ENCODE measurements at places on chromosomes 7 and 10.
A peak's percentile ranks its signal among the peaks of the same experiment; 100 is the strongest.

- DNase-seq, result no peak
Measured at GRCh38 chr7:159116581-159117339, 27.9 kb downstream of the VIPR2 start.

DNA sequence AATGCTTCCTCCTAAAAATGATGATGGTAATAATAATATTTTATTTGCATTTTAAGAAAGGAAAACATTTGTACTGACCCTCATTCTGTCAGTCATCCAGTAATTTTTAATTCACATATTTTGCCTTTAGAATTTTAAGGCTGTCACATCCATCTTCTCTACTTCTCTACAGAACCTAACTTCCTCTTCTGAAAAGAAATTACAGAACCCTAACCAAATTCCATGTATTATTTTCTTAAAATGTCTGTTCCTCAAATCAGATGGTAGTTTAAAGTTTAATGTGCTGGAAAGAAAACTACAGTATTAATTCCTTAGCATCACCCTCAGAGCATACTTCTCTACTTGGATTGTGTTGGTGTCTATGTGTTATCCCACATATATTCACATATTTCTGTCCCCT is 9.0 kb downstream of the PIK3CG start:
- no peak for DNase-seq

GRCh38 chr7:99693427-99694200 is 13.8 kb upstream of the CYP3A5 start:
- DNase-seq, result no peak

DNA sequence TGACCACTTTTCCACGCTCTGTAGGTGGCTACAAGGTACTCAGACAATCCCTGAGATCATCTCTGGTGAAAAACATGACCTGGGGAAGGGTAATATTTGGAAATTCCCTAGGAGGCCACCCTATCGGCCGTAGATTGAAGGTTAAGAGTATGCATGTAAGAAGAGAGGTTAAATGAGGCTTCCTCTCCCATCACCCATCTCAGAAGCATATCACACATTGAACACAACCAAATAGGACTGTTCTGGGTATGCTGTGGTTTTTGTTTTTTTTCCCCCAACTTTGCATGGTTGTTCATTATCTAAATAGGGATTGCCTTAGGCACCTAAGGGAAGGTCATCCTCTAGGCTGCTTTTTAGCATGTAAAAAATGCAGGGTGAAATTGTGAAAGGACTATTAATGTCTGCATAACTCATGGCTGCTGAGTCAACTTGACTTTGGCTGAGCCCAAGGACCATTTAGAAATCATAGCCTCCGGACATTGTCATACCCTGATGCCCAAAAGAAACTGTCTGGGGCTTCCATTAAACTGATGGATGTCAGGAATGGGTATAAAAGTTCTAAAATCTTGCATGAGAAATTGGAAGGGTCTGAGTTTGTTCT is 24.7 kb upstream of the ST8SIA6 start:
- no peak for DNase-seq

DNA sequence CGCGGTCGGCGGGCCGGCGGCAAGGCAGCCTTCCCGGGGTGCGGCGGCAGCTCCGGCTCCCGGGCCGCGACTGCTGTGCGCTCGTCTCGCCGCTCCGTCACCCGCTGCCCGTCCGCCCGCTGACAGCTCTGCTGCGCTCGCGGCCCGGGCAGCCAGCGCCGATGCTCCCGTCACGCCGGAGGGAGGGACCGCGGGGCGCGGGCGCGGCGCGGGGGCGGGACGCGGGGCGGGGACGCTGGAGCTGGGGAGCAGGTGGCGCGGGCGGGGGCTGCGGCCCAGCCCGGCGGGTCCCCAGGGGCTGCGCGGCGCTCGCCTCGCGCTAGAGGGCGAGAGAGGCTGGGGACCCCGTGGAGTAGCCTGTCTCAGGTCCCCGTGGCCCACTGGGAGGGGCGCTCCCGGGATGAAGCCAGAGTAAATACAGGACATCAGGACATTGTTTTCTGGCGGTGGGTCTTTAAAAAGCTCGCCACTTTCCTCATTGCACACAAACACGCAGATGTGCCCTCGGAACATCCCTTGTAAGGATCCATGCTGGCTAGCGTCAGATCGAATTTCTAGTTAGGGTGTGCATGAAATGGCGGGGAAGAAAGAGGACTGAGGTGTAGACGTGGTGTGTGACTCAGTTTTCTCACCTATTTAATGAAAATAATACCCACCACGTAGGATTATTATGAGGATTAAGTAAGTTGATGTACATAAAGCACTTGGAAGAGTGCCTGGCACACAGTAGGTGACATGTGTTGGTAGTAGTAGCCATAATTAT is at the start of gene ELAPOR2:
Gene ELAPOR2 (minus strand): TSS at position 130 of the 763 bp plus-strand sequence. CDS start 141 bp downstream, outside the sequence.
- DNase-seq, result peak; percentile 63

- no peak for DNase-seq
Measured at GRCh38 chr10:52875336-52875735, 102.8 kb upstream of the MBL2 start.

DNA sequence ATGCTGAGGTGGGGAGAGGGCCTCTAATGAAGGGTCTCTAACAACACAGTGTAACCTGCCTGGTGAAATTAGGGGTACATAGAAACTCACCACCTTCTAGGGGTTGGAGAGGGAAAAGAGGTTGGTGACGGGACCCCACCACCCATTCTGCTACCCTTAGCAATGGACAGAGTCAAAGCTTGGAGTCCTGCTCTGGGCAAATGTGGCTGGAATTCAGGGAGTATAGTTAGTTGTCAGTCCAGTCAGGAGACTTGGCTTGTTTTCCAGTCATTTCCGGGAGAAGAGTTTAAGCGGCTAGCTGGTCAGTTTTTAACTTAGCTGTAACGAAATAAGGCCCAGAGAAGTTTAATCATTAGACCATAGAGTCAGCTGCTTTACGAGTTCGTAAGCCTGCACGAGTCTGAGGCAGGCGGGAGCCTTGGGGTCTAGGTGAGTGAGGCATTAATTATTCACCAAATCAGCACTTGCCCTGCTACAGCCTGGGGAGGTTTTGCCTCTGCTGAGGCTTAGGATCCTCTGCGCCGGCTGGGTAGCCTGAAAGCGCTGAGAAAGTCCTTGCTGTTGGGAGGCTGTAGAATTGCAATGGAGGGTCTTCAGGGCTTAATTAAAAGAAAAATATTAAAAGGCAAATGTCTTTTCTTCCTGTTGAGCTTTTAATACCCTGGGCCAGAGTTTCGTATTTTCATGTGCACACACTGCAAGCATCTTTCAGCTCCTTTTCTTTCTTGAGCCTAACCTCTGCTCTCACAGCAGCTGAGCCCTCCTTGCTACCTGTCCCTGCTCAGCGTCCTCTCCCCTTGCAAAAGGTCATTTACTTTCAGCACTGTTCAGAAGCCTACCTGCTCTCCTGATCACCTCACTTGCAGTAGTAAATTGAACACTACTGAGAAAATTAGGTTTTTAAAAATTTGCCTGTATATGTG is 1.5 kb upstream of the LAMB1 start:
- DNase-seq, result no peak

- DNase-seq, result no peak
Measured at GRCh38 chr10:123621916-123622315, 44.2 kb upstream of the GPR26 start.

GRCh38 chr10:30073045-30073766 is 13.8 kb upstream of the JCAD start:
- no peak for DNase-seq

DNA sequence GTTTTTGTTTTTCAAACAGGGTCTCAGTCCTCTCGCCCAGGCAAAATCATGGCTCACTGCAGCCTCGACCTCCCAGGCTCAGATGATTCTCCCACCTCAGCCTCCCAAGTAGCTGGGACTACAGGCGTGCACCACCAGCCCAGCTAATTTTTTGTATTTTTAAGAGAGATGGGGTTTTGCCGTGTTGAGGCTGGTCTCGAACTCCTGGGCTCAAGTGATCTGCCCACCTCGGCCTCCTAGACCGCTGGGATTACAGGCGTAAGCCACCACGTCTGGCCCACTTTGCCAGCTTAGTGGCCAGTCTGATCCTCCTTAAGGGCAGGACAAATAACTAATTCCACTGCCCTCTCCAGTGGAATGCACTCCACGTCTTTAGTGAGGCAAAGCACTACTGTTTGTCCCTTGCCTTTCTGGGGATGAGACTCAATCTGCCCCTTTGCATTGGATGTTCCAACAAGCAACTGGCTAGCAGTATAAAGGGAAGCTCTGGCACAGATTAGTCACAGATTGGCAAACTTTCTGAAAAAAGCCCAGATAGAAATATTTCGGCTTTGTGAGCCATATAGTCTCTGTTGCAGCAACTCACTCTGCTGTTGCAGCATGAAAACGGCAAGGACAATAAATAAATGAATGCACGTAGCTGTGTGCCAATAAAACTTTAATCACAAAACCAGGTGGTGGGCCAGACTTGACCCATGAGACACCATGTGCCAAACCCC is 143.8 kb upstream of the RHEB start:
- no peak for DNase-seq

GRCh38 chr7:42227936-42228591 is 8.9 kb downstream of the GLI3 start:
- DNase-seq, result no peak

- no peak for DNase-seq
Measured at GRCh38 chr10:61163403-61163802, 219.4 kb upstream of the RHOBTB1 start.

DNA sequence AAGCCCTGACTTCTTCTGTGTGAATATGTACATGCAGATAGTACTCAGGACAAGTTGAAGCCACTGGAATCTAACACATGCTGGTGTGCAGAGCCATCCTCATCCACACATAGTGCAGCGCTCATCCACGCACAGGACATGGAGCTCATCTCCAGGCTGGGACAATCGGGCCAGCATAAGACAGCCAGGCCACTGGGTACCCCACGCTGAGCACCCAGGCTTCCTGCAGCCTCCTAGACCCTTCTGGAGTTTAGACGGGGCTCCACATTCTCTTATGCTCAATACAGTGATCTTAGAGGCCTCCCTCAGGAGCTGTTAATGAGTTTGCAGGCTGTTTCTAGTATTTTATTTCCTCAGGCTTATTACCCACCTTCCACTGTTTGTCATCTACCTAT is 238.9 kb downstream of the TNS3 start:
- no peak for DNase-seq

- DNase-seq, result no peak
Measured at GRCh38 chr10:105855791-105856190, 1214.7 kb downstream of the SORCS3 start.

GRCh38 chr10:111246814-111247452 is 170.1 kb downstream of the ADRA2A start:
- no peak for DNase-seq

- no peak for DNase-seq
Measured at GRCh38 chr7:32611201-32612099, 116.2 kb downstream of the AVL9 start.

GRCh38 chr7:95011995-95012394 is 104.6 kb downstream of the PPP1R9A start:
- no peak for DNase-seq

- DNase-seq, result no peak
Measured at GRCh38 chr7:66355756-66356155, 150.6 kb downstream of the TPST1 start.

DNA sequence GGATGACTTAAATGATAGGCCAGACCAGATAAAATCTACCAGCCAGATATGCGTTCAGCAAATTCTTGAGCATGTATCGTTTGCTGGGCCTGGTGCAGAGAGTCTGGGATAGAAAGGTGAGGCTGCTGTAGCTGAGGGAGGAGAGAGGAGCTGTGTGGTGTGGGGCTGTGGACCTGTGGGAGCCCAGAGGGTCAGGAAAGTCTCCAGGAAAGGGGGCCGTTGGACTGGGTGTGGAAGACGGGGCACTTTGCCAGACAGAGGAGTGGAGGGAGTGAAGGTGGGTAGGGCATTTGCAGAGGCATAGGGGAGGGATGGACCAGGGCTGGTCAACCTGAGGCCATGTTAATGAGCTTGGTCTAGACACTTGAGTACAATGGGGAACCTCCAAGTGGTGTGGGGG is 124.7 kb upstream of the UNC5B start:
- no peak for DNase-seq

DNA sequence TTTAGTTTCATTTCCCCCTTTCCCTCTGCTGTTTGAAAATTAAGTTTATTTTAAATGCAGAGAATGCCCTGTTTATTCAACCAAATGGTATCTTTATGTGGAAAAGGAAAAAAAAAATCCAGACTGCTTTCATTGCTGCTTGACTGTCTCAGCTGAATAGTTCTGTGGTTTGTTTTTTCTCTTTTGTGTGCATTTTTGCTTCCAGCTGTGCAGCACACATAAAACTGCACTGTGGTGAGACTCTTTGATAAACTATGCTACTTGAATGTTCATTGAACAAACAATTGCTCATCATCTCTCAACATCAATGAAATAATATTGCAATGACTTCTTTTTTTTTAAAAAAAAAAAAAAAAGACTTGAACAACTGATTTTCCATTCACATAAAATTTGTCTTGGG is 78.6 kb upstream of the GLI3 start:
- DNase-seq, result no peak

DNA sequence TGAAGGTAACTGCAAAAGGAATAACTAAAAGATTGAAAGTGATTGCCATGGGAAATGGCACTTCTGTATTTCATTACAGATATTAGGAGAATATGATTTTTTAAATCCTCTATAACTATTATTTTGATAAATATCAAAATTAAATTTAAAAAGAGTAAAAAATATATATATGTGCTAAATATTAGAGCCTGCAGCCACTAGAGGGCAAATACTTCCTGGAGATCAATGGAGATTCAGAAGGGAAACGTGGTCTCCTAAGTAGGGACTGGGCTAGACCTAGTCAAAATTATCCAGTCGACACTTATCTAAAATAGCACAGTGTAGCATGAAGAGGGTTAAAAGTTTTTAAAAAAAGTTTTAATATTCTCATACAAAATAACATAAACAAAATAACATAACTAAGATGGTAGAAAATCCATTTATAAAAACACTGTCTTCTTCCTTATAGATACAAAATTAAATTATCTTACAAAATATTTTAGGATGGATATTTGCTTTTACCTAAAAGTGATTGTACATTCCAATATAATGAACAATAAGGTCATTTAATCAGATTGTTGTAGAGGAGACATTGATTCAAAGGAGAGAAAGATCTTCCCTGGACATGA is 434.3 kb downstream of the MDFIC start:
- DNase-seq, result no peak

DNA sequence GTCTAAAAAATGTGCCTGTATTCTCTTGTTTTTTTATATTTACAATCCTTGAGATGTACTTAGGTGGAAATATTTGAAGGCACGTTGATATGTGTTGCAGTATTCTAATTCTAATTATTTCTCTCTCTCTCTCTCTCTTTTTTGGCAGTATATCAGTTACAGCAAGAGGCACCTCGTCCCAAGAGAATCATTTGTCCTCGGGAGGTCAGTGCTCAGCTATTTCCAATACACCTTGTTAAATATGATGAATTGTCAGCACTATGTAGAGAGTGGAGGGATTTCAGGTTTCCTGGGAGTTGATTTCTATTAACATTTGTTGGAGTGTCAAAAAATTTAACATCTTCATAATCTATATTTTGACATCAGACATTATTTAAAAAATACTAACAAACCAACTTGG is 173.2 kb downstream of the CHN2 start:
- DNase-seq, result no peak
